ENCODE measurements at places on chromosomes 1 and 21.

- DNase-seq = peak; percentile 67
Measured at GRCh38 chr1:41783189-41783639, 135.5 kb downstream of the HIVEP3 start.

GRCh38 chr1:195962051-195962450, 646.2 kb downstream of the KCNT2 start:
- no peak for DNase-seq

- no peak for DNase-seq
Measured at GRCh38 chr1:75188892-75189291, 54.7 kb downstream of the LHX8 start.

GRCh38 chr1:198326915-198327314, 170.1 kb downstream of the NEK7 start:
- no peak for DNase-seq

- no peak for DNase-seq
Measured at GRCh38 chr1:119947468-119947867, 51.2 kb upstream of the ADAM30 start.

- DNase-seq = peak; percentile 65
Measured at GRCh38 chr1:201648066-201648906, 109.4 kb downstream of the NAV1 start.

DNA sequence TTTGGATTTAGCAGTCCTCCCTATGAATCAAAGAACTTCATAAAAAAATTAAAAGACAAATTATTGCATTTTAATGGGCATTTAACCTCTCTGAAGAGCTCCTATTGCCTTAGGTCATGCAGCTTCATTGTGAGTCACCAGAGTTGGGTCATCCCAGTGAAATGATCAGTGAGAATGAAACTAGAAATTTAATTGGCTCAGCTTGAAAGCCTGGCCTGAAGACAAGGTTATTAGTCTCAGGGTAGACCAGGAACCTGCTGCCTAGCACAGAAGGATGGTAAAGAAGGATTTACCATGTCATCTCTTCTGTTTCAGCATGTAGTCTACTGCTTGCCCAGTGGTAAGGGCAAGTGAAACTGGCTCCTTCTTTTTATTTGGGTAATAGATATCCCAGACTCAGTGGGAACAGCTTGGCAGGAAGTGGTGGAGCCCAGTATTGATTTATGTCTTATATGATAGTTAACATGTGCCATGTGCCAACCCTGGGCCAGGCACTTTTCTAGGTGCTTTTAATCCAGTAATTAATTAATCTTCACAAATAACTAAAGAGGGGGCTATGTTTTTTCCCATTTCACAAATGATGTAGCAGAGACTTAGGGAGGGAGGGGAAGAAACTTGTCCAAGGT, 23.6 kb downstream of the LAMC2 start:
- DNase-seq = peak; percentile 92

DNA sequence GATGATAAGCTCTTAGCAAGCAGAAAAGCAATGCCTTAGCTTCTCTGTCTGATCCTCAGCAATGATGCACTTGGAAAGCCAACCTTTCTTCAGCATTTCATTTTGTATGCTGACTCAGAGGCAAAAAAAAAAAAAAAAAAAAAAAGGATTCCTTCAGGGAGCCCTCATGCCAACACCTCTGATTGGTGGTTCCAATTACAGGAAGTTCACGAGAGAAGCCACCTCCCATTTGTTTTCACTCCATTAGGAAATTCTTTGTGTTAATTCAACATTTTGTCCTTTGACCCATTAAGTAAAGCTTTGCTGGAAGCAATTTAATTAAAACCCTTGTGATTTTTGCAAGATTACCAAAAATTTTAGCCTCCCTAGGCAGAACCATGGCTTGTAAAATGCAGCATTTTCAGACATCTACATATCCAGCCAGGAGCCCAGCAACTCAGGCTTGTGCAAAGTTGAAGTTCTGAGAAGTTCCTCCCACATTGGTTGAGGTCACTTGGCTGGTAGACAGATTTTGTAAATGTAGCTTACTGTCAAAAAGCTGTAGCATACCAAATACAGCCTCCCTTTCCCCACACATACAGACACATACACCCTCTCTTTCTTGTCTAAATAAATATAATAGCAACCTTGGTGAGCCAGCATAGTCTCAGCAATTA, 27.1 kb upstream of the VTCN1 start:
- DNase-seq = no peak

- no peak for DNase-seq
Measured at GRCh38 chr1:40050863-40051262, 10.3 kb downstream of the CAP1 start.

DNA sequence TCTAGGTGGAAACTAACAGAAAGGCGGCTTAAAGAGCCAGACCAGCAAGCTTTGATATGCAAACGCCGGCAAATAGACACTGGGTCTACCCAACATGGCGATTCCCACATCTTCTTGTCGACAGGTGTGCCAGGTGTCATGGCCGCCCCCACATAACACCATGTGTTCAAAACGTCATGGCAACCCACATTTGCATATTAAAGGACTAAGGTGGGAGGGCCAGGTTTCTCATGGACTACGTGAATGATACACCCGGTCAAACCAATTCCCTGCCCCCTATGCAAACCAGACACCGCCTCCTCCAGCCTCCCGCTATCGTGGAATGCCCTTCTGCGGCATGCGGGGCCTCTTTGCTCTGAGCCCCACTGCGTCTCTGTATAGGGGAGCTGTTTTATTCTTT, 41.3 kb downstream of the ICOSLG start:
- no peak for DNase-seq

- no peak for DNase-seq
Measured at GRCh38 chr1:76252431-76252830, 177.9 kb downstream of the ST6GALNAC3 start.

GRCh38 chr1:151502859-151503780, 8.1 kb upstream of the CGN start:
- DNase-seq = no peak

Measured in ACHN (cell line).